HEK293T (cell line): ENCODE measurements at places on chromosomes 16 and 17.

- DNase-seq: no peak
These were observed 2.1 kb downstream of the SSTR2 start for GRCh38 chr17:73166731-73167581.

- DNase-seq: no peak
These were observed 45.9 kb downstream of the MAP1LC3B start for GRCh38 chr16:87437911-87438610.

- peak; percentile 89 for DNase-seq
These were observed at the start of gene ANTKMT for GRCh38 chr16:720990-721764. Gene ANTKMT (plus strand): TSS chr16:721146. CDS start chr16:721275, 129 bp downstream.

DNA sequence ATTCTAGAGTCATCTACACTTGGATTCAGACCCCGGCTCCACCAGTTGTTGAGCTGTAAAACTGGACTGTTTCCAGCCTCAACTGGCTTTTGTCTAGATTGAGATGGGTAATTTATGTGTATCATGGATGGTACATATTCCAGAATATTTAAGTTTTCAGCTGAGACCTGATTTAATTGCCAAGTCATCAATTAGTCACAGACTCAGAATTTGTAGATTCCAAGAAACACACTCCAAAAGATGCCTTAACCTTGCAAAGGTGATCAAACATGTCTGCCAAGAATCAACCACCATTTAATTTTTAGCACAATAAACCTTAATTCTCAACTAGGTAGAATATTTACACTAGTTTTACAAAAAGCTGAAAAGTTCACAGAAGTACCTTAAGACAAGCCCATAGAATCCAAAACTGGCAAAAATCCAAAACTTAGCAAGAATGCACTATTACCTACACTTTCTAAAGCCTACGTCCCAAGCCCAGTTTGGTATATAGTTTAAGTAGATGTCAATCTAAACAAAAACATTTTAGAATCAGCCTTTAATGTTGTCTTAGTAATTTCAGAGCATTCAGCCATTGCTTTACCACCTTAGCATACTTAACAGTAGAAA lies 17.7 kb downstream of the SIAH1 start:
- DNase-seq: no peak

GRCh38 chr16:30997725-30998711 lies 12.4 kb downstream of the STX1B start:
- no peak for DNase-seq

- DNase-seq: no peak
These were observed 22.8 kb upstream of the WFDC1 start for GRCh38 chr16:84271866-84272265.

- peak; percentile 40 for DNase-seq
These were observed 843 bp downstream of the ZNF174 start for GRCh38 chr16:3401719-3402397.

- peak; percentile 58 for DNase-seq
These were observed 697 bp downstream of the NOL11 start for GRCh38 chr17:67718325-67718941.

DNA sequence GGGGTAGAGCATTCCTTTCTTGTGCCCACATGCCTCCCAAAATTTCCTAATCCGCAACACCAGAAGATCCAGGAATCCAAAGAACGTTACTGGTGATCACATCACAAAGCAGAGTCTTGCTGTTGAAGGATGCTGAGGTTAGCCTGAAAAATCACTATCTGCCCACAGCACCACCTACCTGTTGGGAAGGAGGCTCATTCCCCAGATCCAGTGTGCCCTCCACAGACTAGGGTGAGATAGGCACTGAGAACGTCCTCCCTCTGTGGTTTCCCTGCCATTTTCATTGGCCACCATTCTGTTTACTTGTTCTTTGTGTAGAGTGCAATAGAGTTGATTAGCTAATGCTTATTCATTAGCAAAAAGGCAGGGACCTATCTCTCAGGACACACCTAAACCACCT lies 30.3 kb downstream of the RCVRN start:
- DNase-seq: no peak

DNA sequence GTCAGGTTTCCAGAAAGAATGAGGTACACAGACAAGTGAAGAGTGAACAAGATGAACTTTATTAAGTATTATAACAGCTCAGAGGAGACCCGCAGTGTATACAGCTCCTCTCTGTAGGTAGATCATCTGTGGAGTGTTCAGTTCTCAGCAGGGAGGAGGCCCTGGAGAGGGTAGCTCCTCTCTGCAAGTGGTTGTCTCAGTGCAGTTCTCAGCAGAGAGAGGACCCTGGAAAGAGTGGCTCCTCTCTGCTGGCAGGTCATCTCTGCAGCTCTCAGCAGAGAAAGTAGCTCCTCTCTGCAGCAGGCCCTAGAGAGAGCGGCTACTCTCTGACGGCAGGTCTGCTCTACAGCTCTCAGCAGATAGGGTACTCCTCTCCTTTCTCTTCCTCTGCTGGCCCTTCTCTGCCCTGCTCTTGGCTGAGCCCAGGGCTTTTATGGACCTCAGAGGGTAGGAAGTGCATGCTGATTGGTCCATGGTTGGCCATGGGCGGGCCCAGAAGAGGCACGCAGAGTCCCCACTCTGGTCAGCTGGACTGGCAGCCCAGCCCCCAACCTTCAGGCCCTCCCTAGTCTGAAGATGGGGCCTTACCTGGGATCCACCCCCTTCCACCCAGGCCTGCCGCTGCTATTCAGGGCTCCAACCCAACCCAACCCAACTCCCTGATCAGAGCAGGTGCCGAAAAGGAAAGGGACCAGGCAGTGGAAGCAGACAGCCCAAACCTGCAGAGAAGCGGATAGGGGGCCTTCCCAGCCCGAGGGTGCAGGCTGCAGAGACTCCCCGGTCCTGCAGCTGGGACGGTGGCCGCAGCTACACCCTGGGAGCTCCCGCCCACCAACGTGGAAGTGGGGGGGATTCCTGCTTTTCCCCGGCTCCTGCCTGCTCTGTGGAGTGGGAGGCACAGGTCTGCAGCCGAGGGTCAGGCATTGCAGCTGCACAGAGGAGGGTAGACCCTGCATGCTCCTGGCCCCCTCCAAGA lies 18.5 kb upstream of the DNAJA2 start:
- no peak for DNase-seq

GRCh38 chr16:10988164-10988803 lies 43.9 kb downstream of the CLEC16A start:
- DNase-seq: peak; percentile 34

- no peak for DNase-seq
These were observed 137.6 kb downstream of the IRX3 start for GRCh38 chr16:54148974-54149373.

DNA sequence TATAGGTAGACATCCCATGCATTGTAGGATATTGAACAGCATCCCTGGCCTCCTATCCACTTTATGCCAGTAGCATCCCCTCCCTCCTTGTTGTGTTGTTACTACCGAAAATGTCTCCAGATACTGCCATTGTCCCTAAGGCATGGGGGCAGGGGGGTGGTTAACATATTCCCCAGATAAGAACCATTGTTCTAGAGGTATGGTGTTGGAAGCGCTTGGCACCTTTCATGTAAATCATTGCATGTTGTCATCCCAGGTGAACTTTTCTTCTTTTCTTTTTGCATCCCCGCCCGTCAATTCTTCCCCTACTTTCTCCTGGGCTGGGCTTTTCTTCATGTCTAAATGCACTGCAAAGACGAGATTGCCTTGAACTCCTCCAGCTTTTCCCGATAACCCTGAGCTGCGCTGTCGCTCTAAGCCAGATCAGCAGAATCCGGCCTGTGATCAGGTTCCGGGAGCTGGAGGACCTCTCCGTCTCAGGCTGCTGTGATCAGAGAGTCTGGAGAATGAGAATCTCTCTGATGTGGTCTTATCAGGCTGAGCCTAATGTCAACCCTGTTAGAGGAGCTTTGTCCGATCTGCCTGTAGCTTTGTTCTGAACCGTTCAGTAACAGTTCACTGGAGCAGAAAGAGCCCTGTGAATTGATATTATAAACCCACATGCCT lies 76.2 kb downstream of the RBFOX1 start:
- no peak for DNase-seq

GRCh38 chr16:56936950-56937349 lies 5.0 kb downstream of the HERPUD1 start:
- no peak for DNase-seq

- DNase-seq: no peak
These were observed 65.5 kb upstream of the DNAH17 start for GRCh38 chr17:78642707-78643106.

- no peak for DNase-seq
These were observed 2.3 kb upstream of the P2RX1 start for GRCh38 chr17:3918372-3919122.

DNA sequence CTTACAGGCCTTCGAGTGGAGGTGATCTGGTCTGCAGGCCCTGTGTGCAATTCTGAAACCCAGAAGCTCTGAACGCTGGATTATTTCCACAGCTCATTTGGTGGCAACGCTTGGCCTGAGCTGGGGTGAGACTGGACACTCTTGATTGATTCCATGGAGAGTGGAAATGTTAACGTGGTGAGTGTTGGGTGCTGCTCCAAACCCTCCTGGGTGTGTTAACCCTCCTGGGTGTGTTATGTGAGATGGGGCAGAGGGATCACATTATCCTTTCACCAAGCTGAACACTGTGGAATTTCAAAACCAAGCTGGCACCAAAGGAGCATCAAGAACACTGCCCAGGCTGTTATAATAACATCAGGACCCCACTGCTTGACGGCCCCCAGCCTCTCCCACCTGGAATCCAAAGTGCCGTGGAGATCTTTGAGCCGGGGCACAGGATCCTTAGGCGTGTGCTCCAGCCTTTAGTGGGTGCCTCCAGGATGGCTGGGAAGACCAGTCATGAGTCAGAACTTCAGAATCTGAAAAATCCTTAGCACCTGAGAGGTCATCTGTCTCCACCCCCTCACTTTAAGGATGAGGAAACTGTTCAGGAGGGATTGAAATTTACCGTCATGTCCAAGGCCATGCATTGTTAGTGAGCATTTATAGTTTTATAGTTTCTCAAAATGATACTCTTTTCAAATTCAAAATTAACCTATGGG lies 75.0 kb downstream of the RPTOR start:
- no peak for DNase-seq

DNA sequence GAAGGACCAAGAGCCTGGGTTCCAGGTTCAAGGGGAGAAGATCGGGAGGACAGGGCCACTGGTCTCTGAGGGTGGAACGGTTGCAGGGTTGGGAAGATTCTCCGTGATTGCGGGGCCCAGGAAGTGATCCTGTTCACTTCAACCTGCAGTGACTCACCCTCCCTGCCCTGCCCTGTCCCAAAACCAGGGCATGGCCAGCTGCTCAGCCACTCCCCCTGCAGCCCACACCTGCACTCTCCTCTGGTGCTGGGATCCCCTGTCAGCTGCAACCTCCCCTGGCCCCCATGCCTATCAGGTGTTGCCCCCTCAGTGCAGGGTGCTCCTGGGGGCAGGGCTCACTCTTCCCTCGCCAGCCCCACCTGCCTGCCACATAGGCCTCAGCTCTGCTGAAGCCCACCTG lies 1.1 kb downstream of the RUNDC3A start:
- DNase-seq: no peak

DNA sequence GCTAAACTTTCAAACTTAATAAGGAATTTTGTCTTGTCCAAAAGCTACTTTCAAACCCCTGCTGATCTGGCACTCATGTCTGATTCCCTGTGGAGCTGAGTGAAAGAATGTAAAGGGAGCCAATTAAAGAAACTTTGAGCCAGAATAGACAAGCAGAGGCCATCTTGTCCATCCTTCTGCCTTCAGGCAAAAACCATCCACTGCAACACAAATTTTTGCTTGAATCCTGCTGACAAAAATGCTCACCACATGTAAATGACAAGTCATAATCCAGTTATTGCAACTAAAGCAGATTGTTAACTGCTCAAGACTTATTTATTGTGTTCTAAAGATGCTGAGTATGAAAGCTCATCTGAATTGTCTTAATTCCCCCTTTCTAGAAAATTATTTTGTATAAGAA lies 124.0 kb upstream of the HLF start:
- no peak for DNase-seq

DNA sequence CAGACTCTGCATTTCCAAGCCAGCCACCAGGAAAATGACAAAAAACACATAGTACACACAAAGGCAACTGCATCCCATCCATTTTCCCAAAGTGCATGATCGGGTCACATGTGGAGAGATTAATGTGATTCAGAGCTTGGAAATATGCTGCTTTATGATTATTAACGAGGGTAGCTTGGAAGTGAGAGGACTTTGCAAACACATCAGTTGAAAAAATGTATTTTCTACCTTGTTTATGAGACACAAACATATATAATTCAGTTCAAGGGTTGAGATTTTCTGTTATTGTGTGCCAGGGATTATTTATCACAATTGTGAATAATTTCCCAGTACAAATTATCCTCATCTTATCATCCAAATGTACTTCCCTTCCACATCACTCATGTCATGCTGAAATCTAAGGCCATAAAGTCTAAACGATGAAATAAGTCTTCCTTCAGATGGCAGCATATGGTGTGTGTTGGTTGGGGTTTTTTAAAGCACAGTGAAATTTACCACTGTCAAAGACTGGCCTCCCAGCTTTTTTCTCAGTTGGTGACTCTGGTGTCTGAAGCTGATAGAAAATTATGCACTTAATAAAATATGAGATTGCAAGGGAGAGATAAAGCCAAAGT lies 104.7 kb upstream of the ADAMTS18 start:
- DNase-seq: no peak
